Kidney glomerular epithelial cell (primary cell): ENCODE measurements at places on chromosomes 3 and 15.

GRCh38 chr3:128217702-128218547, 64.6 kb downstream of the EEFSEC start:
- peak; percentile 23 for DNase-seq

DNA sequence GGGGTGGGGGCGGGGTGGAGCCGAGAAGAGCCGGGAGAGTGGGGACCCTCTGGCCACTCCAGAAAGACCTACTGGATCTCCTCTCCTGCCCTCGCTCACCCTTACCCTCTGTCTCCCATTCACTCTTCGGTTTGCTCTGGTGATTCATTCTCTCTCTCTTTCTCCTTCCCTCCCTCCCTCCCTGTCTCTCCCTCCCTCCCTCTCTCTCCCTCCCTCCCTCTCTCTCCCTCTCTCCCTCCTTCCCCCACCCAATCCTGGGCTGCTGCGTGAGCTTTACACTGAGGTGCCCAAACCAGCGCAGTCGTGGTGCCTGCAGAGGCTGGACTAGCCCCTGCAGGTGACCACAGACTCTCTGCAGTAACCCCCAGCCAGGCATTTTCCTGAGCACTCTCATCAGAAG, 32.2 kb upstream of the ADAMTS17 start:
- DNase-seq, result no peak

DNA sequence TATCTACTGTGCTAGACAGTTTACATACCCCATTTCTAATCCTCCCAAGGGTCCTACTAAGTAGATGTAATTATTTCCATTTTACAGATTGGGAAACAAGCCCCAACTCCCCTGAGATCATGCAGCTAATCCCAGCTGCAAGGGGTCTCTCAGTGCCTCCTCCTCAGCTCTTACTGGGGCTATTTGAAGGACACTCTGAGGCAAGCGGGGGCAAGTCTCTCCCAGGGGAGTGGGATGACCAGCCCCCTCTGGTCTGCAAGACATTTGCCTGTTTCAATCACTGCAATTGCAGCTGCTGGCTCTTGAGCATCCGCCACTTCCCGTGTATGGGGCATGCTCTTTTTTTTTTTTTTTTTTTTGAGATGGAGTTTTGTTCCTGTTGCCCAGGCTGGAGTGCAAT, 11.4 kb downstream of the LAMP3 start:
- no peak for DNase-seq

GRCh38 chr3:3307491-3307890, 128.0 kb upstream of the CRBN start:
- DNase-seq, result no peak

DNA sequence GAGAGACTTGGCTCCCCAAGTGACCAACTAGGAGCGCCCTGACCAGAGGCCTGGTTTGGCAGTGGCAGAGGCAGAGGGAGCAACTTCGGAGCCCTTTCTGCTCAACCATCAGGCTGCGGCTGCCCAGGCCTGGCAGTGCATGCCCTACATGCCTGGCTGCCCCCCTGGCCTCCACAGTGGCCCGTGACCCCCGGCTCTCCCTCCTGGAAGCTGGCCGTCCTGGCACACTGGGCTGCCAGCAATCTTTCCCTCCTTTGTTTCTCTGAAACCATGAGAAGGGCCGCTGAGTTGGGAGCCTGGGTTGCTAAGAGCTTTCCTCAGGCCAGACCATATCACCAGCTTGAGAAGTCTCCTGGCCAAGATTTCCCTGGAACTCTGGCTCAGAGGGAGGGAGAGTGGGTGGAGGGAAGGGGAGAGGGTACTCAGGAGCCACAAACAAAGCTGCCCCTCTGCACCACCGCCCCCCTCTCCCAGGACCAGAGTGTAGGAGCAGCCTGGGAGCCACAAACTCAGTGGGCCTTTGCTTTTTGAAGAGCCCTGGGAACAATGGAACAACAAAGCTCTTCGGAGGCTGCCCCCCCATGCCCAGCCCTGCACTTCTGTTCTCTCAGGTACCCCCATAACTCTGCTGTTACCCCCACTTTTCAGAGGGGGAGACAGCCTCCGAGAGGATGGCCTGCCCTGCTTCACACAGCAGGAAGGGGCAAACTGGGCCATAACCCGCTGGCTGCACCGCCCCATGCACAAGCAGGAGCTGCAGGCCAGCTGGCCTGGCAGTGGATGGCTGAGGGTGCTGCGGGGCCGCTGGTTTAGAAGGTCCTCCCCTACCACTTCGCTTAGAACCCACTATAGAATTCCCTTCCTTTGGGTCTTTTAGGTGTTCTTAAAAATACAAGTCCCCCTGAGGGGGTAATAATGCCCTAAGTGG, 11.3 kb downstream of the CORO2B start:
- no peak for DNase-seq

DNA sequence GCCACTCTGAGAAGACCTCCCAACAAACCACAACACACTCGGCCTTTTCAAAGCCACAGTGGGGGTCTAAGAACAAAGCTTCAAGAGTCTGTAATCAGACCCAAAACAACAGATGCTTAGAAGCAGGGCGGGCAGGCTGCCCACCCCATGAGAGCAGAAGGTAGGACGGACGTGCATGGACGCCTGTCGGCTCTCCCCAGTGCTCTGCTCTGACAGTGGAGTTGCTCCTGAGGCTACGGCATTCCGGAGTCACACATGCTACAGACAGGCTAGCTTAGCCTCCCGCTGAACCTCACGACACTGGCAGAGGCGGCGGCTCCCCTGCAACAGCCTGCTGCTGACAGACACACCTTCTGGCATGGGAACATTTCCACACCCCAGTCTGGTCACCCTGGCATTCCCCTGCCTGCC, 33.5 kb downstream of the SLCO2A1 start:
- DNase-seq, result no peak

GRCh38 chr3:94011233-94011711, 17.1 kb downstream of the STX19 start:
- no peak for DNase-seq

GRCh38 chr3:69179740-69180372, 57.5 kb upstream of the LMOD3 start:
- no peak for DNase-seq

DNA sequence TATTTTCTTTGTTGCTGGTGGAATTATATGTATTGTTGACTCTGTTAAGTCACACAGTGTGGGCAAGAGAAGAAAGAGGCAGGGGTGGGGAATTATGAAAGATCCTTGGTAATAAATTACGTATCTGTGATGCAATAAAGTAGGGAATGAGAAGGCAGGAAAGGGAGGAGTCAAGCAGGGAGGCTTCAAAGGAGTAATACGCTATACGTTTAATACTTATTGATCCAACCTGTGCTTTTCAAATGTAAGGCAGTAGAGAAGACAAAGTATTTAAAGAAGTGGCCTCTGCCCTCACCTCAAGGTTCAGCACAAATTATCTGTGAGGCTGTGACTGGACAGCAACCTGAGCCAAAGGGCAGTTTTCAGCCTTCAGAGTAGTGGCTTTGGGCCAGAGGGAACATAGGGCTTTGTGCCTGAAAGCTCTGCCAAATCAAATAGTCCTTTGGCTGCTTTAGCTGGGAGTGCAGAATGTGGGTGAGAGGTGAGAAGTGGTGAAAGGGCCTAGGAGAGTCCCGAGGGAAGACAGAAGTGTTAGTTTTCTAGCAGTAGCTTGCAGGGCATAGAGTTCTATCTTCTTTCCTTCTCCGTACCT, 1.2 kb upstream of the PLIN1 start:
- DNase-seq, result no peak

DNA sequence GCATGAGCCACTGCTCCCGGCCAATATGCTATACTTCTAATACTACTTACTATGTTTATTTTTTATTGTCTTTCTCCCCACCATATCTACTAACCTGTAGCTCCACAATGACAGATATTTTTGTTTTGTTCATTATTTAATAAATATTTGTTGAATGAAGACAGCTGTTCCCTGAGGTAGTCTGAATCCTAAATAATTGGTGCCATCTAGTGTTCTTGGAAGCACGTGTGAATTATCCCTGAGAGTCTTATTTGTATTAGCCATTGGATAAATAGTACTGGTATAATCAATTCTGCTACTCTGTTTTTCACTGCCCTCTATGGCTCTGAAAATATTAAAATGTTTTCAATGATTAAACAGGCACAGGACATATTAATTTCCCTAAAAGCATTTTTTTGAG, 5.6 kb upstream of the APPL1 start:
- DNase-seq, result peak; percentile 6

DNA sequence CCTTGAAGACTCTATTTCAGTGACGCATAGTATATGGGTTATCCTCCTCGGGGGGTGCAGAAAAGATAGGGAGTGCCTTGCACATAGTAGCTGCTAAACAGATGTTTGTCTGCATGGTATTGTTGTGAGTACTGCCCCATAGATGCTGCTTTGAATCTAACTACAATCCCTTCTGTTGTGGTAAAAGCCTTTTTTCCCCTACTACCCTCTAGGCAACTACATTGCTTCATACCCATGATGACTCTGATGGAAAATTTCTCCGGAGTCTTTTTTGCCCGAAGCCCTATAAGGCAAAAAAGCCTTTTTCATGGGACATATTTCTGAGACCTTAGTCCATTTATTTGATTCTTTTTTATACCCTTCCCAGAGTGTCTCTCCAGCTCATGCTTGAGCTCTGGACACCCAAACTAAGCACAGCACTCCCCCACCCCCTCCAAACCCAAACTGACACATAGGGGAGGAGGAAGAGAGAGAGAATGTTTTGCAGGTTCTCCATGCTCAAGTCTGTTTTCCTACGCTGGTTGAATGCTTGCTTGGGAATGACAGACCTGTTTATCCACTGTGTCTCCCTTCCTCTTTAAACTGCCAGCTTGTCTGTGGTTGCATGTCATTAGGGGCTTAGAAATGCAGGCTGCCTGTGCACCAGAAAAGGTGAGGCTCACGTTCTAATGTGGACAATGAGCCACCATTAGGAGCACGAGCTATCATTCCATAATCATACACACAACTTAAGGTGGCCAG, 52.9 kb downstream of the LRTM1 start:
- no peak for DNase-seq

- DNase-seq, result no peak
These were observed 31.8 kb upstream of the MYZAP start for GRCh38 chr15:57559875-57560274.

- no peak for DNase-seq
These were observed 231.1 kb downstream of the CTNNB1 start for GRCh38 chr3:41430391-41430790.

- DNase-seq, result no peak
These were observed 671.1 kb downstream of the TBL1XR1 start for GRCh38 chr3:176526225-176526624.

GRCh38 chr15:88337993-88338392, 81.5 kb upstream of the NTRK3 start:
- no peak for DNase-seq

- no peak for DNase-seq
These were observed 27.7 kb upstream of the SSR3 start for GRCh38 chr3:156582532-156583183.

- no peak for DNase-seq
These were observed 100.4 kb downstream of the DGKG start for GRCh38 chr3:186261638-186262037.

DNA sequence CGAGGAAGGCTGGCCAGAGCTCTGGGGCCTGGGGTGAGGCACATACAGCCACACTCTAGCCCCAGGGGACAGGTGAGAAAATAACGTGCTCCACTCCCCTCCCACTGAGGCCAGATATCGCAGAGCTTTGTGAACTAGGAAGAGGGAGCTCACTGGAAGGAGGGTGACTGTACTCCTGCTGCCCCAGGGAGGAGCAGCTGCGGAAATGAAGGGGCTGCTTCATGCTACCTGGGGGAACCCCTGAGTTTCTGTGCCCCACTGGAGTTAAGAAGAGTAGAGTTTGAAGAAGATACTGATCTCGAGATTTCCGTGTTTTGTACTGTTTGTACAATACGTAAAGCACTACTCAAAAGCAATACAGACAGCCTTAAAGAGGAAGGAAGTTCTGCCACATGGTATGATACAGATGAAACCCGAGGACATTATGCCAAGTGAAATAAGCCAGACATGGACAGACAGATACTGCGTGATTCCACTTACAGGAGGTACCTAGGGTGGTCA, 44.6 kb downstream of the CMTM6 start:
- DNase-seq, result no peak

DNA sequence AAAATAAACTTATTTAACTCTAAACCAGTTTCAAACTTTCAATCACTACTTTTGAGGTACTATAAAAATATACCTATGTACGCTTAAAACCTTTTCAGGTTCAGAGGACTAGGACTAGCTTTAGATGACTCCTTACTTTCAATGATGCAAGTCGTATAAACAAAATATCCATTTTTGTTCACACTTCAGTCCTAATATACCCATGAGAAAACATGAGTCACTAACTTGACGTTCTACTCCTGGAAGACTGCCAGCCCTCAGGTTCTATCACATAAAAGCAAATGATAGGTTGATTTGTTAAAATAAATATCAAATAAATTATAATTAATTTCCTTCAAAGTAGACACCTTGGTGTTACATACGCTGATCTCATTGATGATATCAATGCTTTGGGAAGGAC, 10.6 kb upstream of the P3H2 start:
- peak; percentile 15 for DNase-seq

GRCh38 chr15:90203922-90204321, 2.8 kb downstream of the SEMA4B start:
- no peak for DNase-seq

DNA sequence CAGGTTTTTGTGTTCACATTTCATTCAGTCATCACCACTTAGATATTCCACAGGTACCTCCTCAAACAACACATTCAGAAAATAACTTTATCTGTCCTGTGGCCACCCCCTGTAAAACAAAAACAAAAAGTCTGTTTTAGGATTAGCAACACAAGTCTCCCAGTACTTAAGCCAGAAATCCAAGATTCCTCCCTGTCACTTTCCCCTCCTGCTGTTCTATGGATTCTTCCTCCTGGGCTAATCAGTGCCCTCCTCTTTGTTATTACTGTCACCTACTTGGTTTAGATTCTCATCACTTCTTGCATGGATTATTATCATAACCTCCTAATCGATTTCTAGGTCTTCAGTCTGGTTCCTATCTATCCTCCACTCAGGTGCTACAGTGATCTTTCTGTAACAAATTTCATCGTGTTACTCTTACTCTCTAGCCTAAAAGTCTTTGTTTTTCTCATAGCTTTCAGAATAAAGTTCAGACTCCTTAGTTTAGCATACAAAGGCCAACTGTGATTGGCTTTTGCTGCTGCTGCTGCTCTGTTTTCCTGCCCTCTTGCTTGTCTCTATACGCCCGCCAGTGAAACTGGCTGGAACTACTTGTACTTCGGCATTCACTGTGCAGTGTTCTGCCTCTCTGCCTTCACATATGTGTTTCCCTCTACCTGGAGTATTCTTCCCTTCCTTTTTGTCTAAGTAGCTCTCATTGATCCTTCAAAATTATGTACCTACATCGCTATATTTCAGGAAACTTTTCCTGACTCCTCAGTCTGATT, 32.2 kb downstream of the PPP2R3A start:
- DNase-seq, result no peak

DNA sequence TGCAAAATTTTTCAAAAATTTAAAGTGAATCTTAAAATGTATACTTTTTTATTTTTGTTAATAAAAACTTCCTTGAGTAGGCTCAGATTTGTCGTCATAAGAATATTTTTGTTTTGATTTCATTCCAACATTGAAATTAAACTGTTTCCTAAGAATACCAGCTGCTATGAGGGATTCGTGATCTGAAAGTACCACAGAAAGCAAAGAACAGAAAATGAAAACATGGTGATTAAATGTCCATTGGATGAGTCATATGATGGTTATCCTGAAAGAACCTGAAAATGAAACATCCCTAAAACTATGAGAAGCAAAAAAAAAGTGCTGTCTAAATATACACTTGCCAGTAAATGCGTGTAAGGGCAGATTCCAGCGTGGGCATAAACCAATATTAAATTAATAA, 143.8 kb downstream of the GMNC start:
- DNase-seq, result peak; percentile 63
